ENCODE measurements at places on chromosomes 12 and 14. TPM values are rescaled to one million over a fixed set of nuclear protein-coding genes. Genes with fewer than 3 reads are reported as not detected.

DNA sequence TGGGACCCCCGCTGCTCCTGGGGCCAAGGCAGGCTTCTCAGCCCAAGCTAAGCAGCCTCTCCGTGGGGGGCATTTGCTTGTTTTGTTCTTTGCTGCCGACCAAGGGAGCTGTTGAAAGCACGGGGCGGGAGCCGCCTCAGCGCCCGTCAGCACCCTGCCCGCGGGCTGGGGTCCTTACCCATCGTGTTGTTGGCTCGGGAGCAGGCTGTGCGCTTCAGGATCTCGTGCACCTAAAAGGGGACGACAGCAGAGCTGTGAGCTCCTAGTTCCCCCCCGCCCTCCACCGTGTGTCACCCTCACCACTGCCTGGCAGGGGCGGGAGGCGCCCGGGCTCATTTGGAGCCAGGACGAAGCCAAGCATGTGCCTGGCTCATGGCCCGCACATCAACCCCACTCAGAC, 117.5 kb downstream of the ANO2 start:
- no peaks in the 10 kb centered on the region for H3K27me3 ChIP-seq
- H3K36me3 ChIP-seq = no peaks in the 10 kb centered on the region
- H3K4me1 ChIP-seq = no peaks in the 10 kb centered on the region
- H3K4me3 ChIP-seq = no peak overlapping the region
- H3K27ac ChIP-seq = no peak overlapping the region

DNA sequence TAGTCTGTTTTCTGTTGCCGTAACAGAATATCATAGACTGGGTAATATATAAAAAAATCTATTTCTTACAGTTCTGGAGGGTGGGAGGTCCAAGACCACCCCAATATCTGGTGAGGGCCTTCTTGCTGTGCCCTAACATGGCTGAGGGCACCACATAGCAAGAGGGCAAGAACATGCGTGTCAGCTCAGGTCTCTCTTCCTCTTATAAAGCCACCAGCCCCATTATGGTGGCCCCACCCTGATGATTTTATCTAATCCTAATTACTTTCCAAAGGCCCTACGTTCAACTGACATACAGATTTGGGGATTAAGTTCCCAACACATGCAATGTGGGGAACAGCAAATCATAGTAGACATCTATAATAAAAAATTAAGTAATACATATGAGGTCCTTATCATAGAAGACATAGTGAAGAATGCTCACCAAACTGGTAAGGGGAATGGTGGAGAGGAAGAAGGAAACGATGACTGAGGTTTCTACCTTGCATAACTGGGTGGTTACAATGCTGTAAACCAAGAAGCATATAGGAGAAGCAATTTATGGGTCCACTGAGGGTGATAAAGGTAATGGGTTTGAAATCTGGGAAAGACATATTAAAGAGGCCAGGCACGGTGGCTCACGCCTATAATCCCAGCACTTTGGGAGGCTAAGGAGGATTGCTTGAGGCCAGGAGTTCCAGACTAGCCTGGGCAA, 27.0 kb downstream of the BTBD7 start:
- H3K4me1 ChIP-seq = no peaks in the 10 kb centered on the region
- H3K27me3 ChIP-seq = no peaks in the 10 kb centered on the region
- no peak overlapping the region for H3K27ac ChIP-seq
- H3K4me3 ChIP-seq = no peak overlapping the region

FCF1 gene
- polyA plus RNA-seq = 20.9 TPM

CLEC14A gene
- not detected for polyA plus RNA-seq

SERPINA10 gene
- polyA plus RNA-seq = not detected

Measured in CD4-positive, CD25-positive, alpha-beta regulatory T cell (primary cell).